ENCODE measurements at places on chromosomes 6 and 20. TPM values are rescaled to one million over a fixed set of nuclear protein-coding genes. Genes with fewer than 3 reads are reported as not detected.

GRCh38 chr6:97049253-97050011 is 124.9 kb downstream of the KLHL32 start:
- H3K27me3 ChIP-seq = no peaks in the 10 kb centered on the region
- peak overlapping the region; percentile 72 for H3K27ac ChIP-seq
- peak; percentile 40 for DNase-seq

GRCh38 chr6:151757506-151757955 is 50.0 kb upstream of the ESR1 start:
- peaks cover 20% of the 10 kb centered on the region for H3K4me1 ChIP-seq
- H3K27ac ChIP-seq = peak overlapping the region; percentile 87
- no peaks in the 10 kb centered on the region for H3K27me3 ChIP-seq
- H3K4me3 ChIP-seq = no peak overlapping the region
- peak; percentile 59 for DNase-seq

- H3K4me1 ChIP-seq = peaks cover 8% of the 10 kb centered on the region
- DNase-seq = no peak
- no peak overlapping the region for H3K4me3 ChIP-seq
- H3K27me3 ChIP-seq = no peaks in the 10 kb centered on the region
- no peak overlapping the region for H3K27ac ChIP-seq
Measured at GRCh38 chr6:135354407-135354806, 143.1 kb downstream of the AHI1 start.

FLRT3 gene
- total RNA-seq = not detected

PTGIS gene
- 1.5 TPM for total RNA-seq

DNA sequence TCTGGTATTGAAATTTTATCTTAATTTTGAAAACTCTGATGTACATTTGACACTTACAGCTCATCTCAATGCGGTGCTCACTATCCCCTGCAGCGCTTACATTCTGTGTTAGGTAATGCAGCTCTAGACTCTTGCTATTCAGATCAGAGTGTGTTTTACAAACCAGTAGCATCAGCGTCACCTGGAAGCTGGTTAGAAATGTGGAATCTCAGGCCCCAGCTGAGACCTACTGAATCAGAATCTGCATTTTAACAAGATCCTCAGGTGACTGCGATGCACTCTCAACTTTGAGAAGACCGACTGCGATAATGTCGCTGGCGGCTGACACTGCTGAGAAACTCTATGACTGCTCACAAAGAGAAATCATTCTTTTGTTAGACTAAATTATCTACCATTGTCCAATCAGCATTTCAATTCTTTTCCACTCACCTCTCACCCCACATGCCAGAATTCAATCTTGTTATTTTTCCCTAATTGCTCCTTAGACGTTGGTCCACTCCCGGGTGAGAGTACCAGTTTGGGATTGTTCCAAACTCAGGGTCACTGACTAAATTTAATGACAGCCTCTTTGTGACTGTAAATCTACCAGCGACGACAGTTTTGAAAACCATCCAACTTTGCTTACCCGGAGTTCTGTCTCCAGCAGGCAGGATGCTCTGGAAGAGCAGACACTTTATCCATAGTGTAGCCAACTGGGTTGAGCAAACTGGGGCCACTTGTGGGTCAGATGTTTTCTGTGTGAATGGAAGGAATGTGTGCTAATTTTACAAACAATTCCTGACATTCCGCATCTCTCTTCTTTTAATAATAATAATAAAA is 140.1 kb upstream of the BTBD3 start:
- no peak for DNase-seq
- no peaks in the 10 kb centered on the region for H3K4me1 ChIP-seq
- no peaks in the 10 kb centered on the region for H3K36me3 ChIP-seq

DNA sequence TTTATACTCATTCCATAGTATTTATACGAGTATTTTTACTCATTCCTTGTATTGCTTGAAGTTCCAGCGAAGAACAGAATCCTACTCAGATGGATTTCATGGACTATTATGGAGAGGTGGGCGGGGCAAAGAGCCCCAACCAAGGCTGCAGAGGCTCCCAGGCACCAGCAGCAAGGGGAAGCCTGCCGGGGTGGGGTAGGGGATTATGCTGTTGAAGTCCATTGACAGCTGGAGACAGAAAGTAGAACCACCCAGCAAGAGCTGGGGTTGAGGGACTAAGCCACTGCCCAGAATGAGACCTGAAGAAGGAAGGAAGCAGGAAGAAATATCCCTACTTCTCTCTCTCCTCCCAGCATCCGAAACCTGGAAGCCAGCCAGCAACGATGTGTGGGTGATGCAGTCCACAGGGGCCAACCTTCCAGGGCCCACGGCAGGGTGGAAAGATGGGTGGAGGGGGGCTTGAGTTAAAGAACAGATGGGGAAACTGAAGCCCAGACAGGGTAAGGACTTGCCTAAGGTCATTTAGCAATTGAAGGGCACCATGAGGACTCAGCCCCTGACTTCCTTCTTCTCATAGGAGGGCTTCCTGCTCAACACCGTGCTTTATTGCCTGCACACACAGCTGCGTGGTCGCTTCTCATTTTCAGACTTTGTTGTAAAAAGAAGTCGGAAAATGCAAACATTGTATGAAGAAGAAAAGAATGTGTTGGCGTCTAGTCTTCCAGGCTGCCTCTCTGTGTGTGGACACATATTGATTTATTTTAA is 18.3 kb upstream of the GTSF1L start:
- H3K36me3 ChIP-seq = no peaks in the 10 kb centered on the region
- H3K27me3 ChIP-seq = peaks cover 4% of the 10 kb centered on the region
- H3K4me3 ChIP-seq = no peak overlapping the region
- DNase-seq = no peak
- peaks cover 20% of the 10 kb centered on the region for H3K4me1 ChIP-seq

- H3K36me3 ChIP-seq = no peaks in the 10 kb centered on the region
- DNase-seq = no peak
- no peak overlapping the region for H3K27ac ChIP-seq
- no peak overlapping the region for H3K4me3 ChIP-seq
Measured at GRCh38 chr6:131331873-131332781, 196.9 kb downstream of the AKAP7 start.

GRCh38 chr6:148507774-148508173 is 165.1 kb downstream of the SASH1 start:
- H3K27ac ChIP-seq = no peak overlapping the region
- peaks cover 12% of the 10 kb centered on the region for H3K27me3 ChIP-seq
- no peaks in the 10 kb centered on the region for H3K4me1 ChIP-seq
- H3K36me3 ChIP-seq = no peaks in the 10 kb centered on the region
- no peak overlapping the region for H3K4me3 ChIP-seq

DNA sequence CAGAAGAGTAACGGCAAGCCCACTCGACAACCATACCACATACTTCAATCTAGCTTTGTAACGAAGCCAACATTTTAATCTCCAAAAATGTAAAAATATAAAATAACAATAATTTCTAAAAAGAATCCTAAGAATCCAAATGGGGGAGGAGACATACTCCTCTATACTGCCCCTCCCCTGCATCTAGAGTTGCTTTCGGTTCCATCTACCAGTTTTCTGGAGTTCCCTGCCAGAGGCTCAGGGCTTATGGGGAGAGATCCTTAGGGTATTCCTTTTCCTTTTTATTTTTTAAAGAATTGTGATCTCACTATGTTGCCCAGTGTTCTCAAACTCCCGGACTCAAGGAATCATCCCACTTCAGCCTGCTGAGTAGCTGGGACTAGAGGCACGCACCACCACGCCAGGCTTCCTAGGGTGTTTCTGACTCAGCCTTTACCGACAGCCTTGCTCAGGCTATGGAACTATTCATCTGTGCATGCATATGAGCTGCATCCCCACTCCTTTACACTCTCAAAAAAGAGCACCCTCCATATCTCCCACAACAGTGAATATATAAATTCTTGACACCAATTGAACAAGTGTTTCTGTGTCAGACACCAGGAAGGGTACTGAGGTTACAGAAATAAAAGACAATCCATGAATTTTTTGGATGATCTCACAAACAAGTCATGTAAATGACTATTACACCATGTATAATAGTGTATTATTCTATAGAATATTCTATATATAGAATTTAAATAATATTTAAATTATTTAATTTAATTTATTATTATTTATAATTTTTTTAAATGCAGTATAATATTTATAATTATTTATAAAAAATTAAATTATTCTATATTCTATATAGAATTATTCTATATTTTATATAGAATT is 40.7 kb upstream of the UBR2 start:
- no peaks in the 10 kb centered on the region for H3K36me3 ChIP-seq
- no peaks in the 10 kb centered on the region for H3K27me3 ChIP-seq
- peaks cover 19% of the 10 kb centered on the region for H3K4me1 ChIP-seq
- no peak overlapping the region for H3K27ac ChIP-seq
- DNase-seq = no peak

- no peak overlapping the region for H3K27ac ChIP-seq
- no peak for DNase-seq
- H3K4me3 ChIP-seq = no peak overlapping the region
- no peaks in the 10 kb centered on the region for H3K27me3 ChIP-seq
- peaks cover 28% of the 10 kb centered on the region for H3K36me3 ChIP-seq
Measured at GRCh38 chr6:85516168-85516567, 66.3 kb downstream of the NT5E start.

GRCh38 chr6:129130106-129130505 is 247.2 kb downstream of the LAMA2 start:
- H3K4me1 ChIP-seq = no peaks in the 10 kb centered on the region
- no peak overlapping the region for H3K27ac ChIP-seq
- DNase-seq = no peak
- H3K27me3 ChIP-seq = peaks cover 4% of the 10 kb centered on the region
- no peak overlapping the region for H3K4me3 ChIP-seq
- no peaks in the 10 kb centered on the region for H3K36me3 ChIP-seq

DNA sequence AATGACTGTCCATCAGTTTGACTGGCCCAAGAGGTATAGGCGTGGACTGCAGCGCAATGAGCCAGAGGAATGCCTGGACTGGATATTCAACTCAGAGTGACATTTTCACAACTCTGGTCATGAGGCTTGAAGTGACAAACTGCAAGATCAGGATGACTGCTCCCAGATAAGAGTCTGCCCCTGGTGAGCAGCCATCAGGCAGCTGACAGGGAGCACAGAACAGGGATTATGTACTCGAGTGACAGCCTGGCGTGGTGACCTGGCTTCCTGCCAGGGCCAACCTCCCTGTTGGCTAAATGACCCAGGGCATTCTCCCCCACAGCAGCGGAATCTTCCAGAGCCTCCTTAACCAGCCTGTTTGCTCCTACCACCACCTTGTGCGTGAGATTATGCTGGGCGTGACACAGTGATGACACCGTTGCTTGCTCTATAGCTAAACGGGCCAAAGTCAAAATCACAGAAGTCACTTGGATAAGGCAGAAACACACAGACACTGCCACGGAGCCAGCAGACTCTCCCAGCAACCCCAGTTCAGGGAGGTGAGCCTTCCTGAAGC is 209.1 kb upstream of the JARID2 start:
- H3K4me1 ChIP-seq = peaks cover 18% of the 10 kb centered on the region
- H3K36me3 ChIP-seq = no peaks in the 10 kb centered on the region
- H3K27me3 ChIP-seq = no peaks in the 10 kb centered on the region
- no peak overlapping the region for H3K27ac ChIP-seq
- no peak overlapping the region for H3K4me3 ChIP-seq

NR2E1 gene
- not detected for total RNA-seq

DNA sequence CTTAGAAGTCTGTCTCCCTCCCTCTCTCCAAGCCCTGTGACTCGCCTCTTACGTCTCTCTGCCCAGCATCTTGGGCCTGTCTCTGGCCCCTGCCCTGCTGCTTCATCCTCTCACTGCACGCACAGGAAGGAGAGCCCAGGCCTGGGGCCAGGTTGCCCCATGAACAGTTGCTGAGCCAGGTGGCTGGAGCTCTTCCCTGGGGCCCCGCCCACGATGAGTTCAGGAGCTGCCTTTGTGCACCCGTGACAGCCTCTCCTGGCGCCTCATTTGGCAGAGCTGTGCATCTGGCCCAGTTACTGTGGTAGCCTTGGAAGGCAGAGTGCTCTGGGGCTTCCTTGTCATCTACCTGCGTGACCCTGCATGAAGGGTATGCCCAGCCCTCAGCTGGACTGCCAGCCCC is 44.5 kb downstream of the SLC52A3 start:
- H3K36me3 ChIP-seq = no peaks in the 10 kb centered on the region
- no peak for DNase-seq
- H3K27me3 ChIP-seq = peaks cover 30% of the 10 kb centered on the region
- H3K27ac ChIP-seq = no peak overlapping the region
- H3K4me1 ChIP-seq = peaks cover 4% of the 10 kb centered on the region
- no peak overlapping the region for H3K4me3 ChIP-seq

DNA sequence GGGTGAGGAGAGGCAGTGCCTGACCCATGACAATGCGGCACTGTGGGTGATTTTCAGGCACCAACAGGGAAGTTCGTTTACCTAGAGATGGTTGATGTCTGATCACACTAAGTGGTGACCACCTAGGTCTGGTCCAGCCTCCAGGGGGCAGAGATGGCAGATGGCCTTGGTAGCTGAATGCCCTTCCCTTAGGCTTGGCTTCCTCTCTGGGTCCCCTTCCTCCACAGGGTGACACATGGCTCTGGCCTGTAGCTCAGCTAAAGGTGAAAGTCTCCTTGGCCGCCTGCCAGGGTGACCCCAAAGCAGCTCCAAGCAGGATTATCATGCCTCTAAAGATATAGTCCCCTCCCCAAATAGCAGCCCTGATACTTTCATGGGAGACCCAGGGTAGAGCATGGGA is 6.4 kb downstream of the GDAP1L1 start:
- H3K27me3 ChIP-seq = peaks cover 3% of the 10 kb centered on the region
- H3K36me3 ChIP-seq = no peaks in the 10 kb centered on the region
- H3K27ac ChIP-seq = no peak overlapping the region
- H3K4me3 ChIP-seq = no peak overlapping the region
- H3K4me1 ChIP-seq = no peaks in the 10 kb centered on the region

DNA sequence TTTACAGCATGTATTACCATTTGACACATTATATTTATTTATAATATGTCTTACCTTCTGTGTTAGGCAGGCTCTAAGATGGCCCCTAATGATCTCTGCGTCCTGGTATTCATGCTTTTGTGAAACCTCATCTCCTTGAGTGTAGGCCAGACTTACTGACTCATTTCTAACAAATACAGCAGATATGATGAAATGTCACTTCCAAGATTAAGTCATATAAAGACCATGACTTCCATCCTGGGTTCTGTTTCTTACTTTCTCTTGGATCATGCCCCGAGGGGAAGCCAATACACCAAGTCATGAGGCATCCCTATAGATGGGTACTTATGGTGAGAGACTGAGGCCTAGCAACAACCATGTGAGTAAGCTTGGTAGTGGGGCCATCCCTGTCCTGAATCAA is 30.2 kb downstream of the ZHX3 start:
- H3K27me3 ChIP-seq = no peaks in the 10 kb centered on the region
- H3K27ac ChIP-seq = no peak overlapping the region
- no peaks in the 10 kb centered on the region for H3K4me1 ChIP-seq
- peaks cover 14% of the 10 kb centered on the region for H3K36me3 ChIP-seq
- DNase-seq = no peak

KLC4 gene
- 11.5 TPM for total RNA-seq

- no peaks in the 10 kb centered on the region for H3K27me3 ChIP-seq
- H3K4me1 ChIP-seq = no peaks in the 10 kb centered on the region
- DNase-seq = no peak
- H3K4me3 ChIP-seq = no peak overlapping the region
- H3K27ac ChIP-seq = no peak overlapping the region
Measured at GRCh38 chr6:9901376-9901775, 513.5 kb downstream of the TFAP2A start.
